ENCODE measurements at places on chromosomes 7 and 10.

DNA sequence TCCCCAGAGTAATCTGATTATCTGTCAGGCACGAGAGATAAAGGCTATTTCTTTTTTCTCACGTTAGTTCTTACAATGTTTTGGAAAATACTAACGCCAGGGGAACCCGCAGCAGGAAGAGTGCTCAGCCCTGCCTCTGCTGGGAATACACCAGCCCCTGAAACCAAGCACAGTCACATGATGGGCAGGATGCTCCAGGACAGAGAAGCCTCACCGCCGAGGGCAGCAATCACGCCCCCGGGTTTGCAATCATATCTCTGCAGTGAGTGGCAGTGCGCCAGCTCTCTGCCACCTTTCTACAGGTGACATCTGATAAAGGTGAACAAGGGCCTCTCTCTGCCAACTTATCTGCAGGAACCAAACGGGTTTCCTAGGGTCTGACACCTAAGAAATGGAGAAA is 39.8 kb downstream of the BRI3 start:
- no peak for DNase-seq

GRCh38 chr7:158285383-158285770 is 302.2 kb downstream of the PTPRN2 start:
- DNase-seq = no peak

GRCh38 chr7:70384891-70385290 is 747.1 kb upstream of the GALNT17 start:
- no peak for DNase-seq

DNA sequence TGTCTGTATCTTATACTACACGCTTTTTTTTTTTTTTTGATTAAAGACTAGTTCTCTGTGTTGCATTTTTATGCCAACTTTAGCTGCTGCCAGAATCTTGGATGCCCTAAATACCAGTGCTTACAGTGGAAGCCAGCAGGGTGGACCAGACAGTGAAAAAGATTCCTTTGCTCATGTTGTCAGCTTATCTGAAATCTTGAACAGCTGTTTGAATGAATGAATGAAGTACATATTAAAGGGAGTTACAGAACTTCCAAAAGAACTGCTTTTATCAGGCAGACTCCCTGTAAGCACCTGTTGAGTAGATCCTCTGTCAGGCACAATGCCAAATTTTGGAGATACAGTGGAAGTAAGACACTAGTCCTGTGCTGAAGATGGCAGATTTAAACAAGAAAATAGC is 184.9 kb downstream of the PPP1R9A start:
- DNase-seq = no peak

- DNase-seq = peak; percentile 11
These were observed 139.8 kb upstream of the CDK13 start for GRCh38 chr7:39810204-39810642.

DNA sequence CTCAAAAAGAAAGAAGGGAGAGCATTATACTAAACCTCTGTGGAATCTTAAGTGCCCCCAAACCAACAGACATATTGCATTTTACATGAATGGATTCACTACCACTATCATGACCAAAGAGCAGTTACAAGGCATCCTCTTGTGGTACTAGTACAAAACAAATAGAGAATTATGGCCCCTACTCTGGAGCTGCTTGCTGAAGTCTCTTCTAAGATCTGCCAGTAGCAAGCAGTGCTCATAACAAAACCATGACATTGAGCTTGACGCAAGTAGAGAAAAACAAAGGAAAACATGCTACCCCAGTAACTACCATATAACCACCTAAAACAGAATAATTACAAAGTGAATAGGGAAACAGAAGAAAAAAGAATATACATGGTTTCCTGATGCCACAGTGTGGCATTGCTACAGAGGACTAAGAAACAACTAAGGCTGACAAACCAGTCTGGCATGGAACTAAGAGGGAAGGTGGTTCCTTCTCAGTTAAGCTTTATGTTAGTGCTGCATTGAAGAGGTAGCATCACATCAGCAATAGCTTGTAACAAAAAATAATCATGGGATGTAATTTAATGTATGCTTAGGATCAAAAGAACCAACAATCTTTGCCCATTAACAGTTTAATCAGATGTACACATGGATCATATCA is 150.2 kb upstream of the AGR3 start:
- DNase-seq = no peak

- DNase-seq = no peak
These were observed 205.2 kb downstream of the NSUN6 start for GRCh38 chr10:18446205-18446604.

DNA sequence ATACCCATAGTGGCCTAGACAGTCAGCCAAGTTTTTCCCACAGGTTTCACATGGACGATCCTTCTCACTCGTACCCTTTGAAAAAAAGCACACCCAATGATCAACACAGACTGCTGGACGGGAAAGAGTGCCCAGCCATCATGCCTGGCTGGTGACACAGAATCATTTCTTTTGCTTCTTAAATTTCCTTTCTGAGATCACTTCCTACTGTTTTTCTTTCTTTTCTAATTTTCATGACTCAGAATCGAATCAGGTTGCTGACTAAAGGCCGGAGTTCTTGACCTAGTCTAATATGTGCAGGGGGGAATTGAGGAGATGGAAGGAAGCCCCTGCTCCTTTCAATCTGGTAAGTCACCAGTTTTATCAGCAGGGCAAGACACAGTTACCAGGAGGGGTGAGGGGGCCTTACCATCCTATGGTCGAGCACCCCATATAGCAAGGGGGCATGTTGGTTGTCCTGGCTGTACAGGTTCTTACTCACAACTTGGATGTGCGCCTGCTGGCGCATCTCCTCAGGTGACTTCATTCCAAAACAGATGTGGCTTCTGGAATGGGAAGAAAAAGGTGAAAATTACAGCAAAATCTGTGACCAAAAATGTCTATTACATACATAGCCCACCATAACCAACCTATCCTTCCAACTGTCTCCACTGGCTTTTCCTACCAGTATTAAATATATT is 3.5 kb downstream of the POLR3A start:
- no peak for DNase-seq

DNA sequence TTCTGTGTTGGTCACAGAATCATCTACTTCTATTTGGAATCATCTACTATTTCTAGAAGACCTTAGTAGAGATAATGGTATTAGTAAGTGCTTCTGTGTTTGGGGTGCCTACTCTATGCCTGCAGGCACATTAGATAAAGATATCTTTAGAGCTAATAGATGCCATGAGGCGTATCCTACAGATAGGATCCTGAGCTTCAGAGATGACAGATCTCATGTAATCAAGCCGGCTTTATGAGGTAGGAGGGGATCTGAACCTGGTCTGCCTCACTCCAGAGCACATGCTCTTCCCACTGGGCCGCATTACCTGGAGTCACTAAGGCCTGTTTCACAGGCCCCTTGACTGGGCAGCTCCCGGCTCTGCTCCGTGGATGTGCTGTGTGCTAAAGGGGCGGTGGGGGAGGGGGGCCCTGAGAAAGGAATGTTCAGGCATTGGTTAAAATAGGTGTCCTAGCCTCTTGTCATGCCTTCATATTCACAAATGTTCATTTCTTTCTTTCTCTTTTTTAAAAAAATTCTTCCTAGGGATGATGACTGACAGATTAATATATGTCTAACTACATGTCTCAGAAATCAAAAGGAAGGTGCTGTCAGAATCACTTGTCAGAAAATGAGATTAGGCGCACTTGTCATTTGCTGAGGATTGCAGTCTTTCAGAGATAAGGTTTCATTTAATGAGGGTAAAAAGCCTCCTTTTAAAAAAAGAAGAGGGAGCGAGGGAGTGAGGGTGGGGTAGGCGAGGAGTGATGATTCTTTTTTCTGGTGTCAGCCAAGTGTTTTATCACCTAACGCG is 458.0 kb upstream of the GALNT17 start:
- DNase-seq = no peak

DNA sequence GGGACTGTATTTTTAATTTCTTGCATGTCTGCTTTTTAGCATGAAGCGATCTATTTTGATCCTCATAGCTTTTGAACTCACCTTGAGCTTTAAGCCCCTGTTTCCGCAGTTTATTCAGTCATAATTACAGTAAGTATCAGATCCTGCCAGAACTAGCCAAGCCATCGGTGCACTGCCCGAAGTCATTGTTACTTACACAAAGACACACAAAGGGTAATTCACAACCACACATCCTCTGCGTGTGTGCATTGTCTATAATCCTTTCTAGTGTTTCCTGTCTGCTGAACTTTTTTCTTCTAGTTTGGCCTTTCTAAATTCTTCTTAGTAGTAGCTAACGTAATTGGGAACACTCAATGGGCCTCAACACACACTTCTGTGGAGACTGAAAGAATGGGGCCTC is 133.0 kb downstream of the SFMBT2 start:
- no peak for DNase-seq

GRCh38 chr10:17250736-17251135 is 22.7 kb downstream of the VIM start:
- no peak for DNase-seq

DNA sequence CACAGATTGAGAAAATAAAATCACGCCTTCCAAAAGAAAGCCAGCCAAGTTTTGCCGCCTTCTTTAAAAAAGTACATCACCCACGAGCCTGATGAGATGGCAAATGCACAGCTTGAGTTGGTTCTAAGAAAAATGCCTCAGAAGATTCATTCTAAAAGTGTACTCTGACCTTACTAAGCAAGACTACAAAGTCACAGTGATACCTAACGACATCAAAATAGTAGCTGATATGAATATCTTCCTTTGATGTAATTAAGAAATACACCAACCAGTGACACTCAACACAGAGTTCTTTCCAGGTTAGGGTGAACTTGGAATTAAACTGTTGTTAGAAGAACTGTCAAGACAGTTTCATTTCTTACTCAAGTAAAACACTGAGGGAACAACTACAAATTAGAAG is 78.0 kb upstream of the AMPH start:
- no peak for DNase-seq

Measured in A549 (cell line).